Muscle of back (tissue), 13 donors: ENCODE measurements at places on chromosomes 4 and X. TPM values are rescaled to one million over a fixed set of nuclear protein-coding genes. Genes with fewer than 3 reads are reported as not detected.
A peak's percentile ranks its signal among the peaks of the same experiment; 100 is the strongest.

- no peak for DNase-seq
These were observed 586.5 kb upstream of the FTHL17 start for GRCh38 chrX:31658360-31658759.

- no peak for DNase-seq
These were observed 328.4 kb downstream of the PAPSS1 start for GRCh38 chr4:107391630-107392028.

GRCh38 chrX:109464231-109464630 is 17.7 kb downstream of the GUCY2F start:
- DNase-seq: peak; percentile 30

- DNase-seq: no peak
These were observed 1389.4 kb downstream of the C4orf33 start for GRCh38 chr4:130485371-130485770.

ZFYVE28 gene
- polyA plus RNA-seq: 2.9 TPM

XAGE2 gene
- not detected for polyA plus RNA-seq

HSFX2 gene
- 1.6 TPM for polyA plus RNA-seq

GRCh38 chrX:23699636-23700194 is 32.4 kb downstream of the PRDX4 start:
- peak; percentile 12 for DNase-seq

HSFX3 gene
- polyA plus RNA-seq: not detected

GPAT3 gene
- polyA plus RNA-seq: 22.2 TPM

DNA sequence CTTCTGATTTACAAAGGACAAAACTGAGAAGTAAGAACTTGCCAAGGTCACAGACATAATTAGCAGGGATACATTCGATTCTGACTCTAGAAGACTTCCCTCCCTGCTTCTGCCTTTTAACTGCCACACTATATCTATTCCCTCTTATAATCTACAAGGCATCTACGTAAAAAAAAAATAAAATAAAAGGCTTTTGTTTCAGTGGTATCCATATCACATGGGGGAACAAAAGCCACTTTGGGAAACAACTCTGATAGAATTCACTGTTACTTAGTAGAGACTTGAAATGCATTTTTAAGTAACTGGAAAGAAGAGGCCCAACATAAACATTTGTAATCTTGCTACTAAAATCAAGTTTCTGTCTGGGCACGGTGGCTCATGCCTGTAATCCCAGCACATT is 247.2 kb downstream of the SCFD2 start:
- no peak for DNase-seq

DNA sequence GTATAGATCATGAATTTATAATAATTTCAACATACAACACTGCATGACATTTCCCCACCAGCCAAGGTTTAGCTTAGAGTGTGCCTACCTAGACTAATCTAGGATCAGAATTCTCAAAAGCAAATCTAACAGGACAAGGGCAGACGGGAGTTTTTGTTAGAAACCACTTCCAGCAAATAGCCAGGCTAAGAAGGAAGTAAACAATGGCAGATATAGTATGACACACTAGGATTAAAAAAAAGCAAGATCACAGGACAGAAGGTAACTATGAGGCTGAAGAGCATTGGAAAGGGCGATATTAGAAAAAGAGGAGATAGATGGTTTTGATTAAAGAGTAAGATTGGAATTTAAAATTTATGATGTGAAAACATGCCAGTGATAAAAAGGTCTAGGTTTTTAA is 124.8 kb downstream of the LRBA start:
- DNase-seq: no peak

DNA sequence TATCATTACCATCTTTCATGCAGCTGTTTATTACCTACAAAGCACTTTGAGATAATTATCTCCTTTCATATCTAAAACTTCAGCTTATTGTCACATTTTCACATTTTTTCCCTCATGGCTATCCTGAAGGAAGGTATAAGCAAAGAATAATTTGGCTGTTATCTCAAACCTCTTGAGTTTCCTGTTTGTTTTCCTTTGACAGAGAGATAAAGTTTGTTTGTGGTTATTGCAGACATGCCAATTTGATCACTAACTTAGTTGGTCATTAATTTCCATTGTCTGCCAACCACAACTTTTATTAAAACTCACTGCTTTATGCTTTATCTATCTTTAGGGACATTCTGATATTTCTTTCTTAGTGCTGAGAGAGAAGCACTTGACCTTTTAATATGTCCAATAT is 89.8 kb upstream of the SPANXB1 start:
- DNase-seq: no peak

UGT8 gene
- 0.31 TPM for polyA plus RNA-seq

GRCh38 chrX:123422875-123423274 is 238.8 kb downstream of the GRIA3 start:
- DNase-seq: no peak

PSAPL1 gene
- polyA plus RNA-seq: not detected

- DNase-seq: no peak
These were observed 47.5 kb upstream of the FAM120C start for GRCh38 chrX:54230435-54231148.

GRCh38 chrX:17792826-17793225 is 55.5 kb downstream of the SCML1 start:
- DNase-seq: no peak

DNA sequence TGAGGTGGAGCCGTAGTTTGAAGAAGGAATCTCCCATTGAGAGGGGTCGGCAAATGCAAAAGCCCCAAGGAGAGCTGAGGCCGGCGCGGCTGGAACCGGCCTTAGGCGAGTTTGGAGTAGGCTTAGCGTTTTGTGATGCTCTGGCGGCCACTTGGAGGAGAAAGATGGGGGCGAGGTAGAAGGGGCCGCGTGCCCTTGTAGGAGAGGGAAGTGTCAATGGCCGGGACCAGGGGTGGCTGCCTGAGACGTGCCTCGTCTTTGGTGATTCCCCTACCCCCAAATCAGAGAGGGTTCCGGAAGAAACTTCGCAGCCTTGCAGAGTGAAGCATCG is 11.7 kb downstream of the MSX1 start:
- peak; percentile 17 for DNase-seq

STK32B gene
- polyA plus RNA-seq: 7.4 TPM

GRCh38 chrX:54786967-54787366 is 11.1 kb downstream of the ITIH6 start:
- DNase-seq: no peak

TRIM60 gene
- not detected for polyA plus RNA-seq

DNA sequence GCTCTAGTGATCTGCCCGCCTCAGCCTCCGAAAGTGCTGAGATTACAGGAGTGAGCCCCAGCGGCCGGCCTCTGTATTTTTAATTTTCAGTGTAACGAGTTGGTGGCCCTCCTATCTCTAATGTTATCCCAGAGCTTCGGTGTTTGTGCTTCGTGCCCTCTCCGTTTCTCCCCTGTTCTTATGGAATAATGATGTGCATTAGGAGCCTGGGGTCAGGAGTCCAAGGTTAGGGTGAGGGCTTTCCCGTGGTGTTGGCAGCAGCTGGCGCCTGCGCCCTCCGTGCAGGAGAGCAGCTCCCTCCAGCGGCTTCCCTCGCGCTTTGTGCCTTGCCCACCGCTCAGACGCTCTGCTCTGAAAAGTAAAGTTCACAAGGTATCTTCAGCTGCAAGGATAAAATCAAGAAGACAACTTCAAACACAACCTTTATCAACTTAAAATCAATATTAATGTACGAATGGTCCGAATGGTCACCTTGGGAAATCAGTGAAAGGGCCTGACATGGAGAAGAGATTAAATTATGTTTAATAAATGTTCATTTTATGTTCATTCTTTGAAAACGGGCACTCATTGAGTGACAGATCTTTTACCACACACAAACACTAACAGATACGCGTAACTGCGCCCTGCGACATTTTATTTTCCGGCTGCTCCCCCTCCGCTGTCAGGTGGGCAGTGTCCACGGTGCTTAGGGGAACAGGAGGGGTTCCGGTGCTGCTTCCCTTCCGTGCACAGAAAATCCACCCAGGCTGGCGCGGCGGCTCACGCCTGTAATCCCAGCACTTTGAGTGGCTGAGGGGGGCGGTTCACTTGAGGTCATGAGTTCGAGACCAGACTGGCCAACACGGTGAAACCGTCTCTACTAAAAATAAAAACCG is 62.4 kb downstream of the TRAPPC11 start:
- DNase-seq: peak; percentile 49

- DNase-seq: no peak
These were observed 292.8 kb upstream of the BOD1L1 start for GRCh38 chr4:13920111-13920875.

- no peak for DNase-seq
These were observed 411.9 kb upstream of the ACTRT1 start for GRCh38 chrX:128464116-128464515.

DNA sequence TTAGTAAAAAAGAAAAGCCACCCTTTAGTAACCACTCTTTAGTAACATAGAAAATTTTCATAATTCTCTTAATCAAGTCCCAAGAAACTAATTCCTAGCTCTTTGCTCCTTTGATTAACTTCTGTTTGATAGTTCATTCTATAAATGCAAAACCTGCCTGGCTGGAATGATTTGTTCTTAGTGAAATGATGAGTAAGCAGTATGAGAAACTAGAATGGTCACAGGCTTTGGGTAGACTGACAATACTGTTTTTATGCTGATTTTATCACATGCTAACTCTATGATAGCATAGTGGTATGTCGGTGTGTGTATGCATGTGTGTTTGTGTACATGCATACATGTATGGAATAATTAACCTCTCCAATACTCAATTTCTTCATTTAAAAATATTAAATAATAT is 81.2 kb downstream of the SYTL5 start:
- no peak for DNase-seq

- peak; percentile 78 for DNase-seq
These were observed 2.4 kb upstream of the PCDH10 start for GRCh38 chr4:133146574-133147241.

ATOH1 gene
- not detected for polyA plus RNA-seq

- no peak for DNase-seq
These were observed 69.2 kb downstream of the CLDN22 start for GRCh38 chr4:183250831-183251230.

DNA sequence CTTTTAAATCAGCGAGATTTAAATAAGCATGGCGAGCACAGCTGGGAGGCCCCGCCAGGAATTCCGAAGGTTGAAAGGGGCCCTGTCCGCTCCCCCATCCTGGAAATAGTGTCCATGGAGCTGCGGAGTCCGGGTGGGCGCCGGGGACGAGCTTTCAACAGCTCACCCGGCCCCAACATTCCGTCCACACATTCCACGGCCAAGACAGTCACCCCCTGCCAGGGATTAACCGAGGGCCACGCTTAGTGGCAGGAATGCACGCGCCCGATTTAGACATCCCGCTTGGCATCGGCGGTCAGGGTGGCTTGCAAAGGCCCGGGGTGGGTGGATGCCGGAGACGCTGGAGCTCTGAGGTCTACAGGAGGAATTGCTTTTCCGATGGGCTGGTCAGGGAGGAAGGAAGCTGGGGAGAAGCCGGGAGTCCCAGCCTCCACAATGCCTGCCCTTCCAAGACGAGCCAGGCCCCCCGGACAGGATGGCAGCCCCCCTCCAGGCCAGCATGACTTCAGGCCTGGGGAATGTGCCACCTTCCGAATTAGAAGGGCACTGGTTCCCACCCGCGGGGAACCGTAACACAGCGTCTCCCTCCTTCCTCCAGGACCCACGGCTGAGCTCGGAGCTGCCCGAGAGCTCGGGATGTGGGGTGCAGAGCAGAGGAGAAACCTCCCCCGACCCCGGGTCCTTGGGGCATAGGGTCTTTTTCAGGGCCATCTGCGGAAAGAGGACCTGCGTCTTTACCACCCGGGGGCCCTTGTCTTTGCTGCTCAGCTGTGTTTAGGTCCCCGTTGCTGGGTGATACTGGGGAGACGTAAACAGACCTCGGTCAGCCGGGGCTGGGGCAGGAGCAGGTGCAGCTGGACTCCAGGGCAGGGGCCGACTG is 26.9 kb upstream of the PPP2R3B start:
- DNase-seq: peak; percentile 77

- no peak for DNase-seq
These were observed 58.3 kb downstream of the PDHA2 start for GRCh38 chr4:95898226-95898625.

DNA sequence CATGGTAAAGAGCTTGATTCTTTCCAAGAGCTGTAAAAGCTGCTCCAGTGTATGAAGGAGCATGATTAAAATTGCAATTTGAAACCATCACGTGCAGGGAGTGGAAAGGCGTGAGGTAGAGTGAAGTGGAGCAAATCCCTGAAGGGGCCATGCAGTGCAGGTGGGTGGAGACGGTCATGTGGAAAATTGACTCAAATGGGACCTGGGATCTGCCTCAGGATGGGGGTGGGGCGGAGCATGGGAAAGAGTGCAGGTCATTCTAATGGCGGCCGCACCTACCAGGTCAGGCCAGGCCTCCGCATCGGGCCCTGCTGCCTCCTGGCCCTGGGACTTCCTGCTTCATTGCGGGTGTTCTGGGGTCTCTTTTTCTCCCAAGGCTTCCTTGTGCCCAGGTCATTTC is 25.3 kb upstream of the TRIM60 start:
- no peak for DNase-seq

DNA sequence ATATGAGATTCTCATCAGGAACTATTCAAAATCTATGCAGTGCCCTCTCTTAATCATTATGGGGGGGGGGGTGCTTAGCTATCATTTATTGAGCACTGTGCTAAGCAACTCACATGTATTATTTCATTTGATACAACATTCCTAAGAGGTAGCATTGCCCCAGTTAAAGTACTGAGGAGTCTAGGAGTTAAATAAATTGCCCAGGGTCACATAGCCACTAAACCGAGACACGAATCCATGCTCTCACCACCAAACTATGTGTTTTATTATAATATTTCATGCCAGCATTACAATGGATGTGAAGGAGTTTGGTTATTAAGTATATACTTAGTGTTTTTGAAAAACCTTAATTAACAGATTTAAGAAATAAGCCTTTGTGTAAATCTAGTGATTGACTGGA is 131.4 kb downstream of the CBR4 start:
- no peak for DNase-seq

- DNase-seq: peak; percentile 42
These were observed 305.4 kb downstream of the MAPK10 start for GRCh38 chr4:86054286-86055032.

- no peak for DNase-seq
These were observed 5.5 kb upstream of the USP53 start for GRCh38 chr4:119207051-119207450.

IBSP gene
- polyA plus RNA-seq: not detected

DNA sequence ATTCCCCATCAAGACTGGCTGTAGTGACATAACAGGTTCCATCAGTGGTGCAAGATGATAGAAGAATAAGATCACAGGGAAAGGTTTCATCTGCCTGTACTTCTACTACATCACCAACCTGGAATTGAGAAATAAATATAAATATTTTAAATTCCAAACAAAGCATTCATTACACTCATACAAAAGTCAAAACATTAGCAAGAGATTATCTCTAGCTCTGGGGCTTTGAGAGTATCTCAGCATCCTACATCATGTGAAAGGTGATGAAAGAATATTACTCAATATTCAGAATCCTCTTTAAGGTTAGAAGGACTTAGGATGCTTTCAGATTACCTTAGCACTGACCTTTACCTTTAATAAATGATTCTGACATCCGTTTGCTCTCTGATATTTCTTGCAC is 96.5 kb upstream of the MCF2 start:
- no peak for DNase-seq

ADRA2C gene
- 1.8 TPM for polyA plus RNA-seq

DNA sequence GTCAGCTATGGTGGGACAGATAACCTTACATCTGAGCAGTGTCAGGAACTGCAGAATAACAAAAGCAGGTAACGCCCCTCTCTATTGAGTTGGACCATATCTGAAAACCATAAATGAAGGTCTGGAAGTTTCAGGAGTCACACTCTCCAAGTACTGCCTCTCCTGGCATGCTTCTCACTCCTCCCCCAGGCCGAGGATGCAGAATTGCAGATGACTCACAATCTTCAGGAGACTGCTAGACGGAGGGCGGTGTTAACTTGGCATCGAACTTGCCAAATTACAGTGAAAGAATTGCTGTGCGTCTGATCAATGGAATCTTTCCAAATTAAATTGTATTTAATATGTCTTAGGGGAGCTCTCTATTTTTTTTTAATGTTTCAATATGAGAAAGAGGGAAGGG is 67.1 kb upstream of the TRIM2 start:
- peak; percentile 83 for DNase-seq
